ENCODE measurements at places on chromosomes 4 and X. TPM values are rescaled to one million over a fixed set of nuclear protein-coding genes. Genes with fewer than 3 reads are reported as not detected.

- DNase-seq: no peak
Observed at GRCh38 chr4:150593996-150594395, 12.0 kb downstream of the MAB21L2 start.

Gene SUPT20HL1
- total RNA-seq: not detected

Gene PNMA5
- total RNA-seq: 0.14 TPM

Gene TMPRSS11A
- total RNA-seq: not detected

Gene SUPT20HL2
- total RNA-seq: not detected

Gene TMPRSS11B
- total RNA-seq: not detected
